ENCODE measurements at places on chromosomes 7 and 10. TPM values are rescaled to one million over a fixed set of nuclear protein-coding genes. Genes with fewer than 3 reads are reported as not detected.

The KEL gene
- polyA plus RNA-seq = 0.15 TPM

The CTAGE6 gene
- 0.13 TPM for polyA plus RNA-seq

The NEUROD6 gene
- polyA plus RNA-seq = not detected

The CYP2W1 gene
- 63.7 TPM for polyA plus RNA-seq

The ATOH7 gene
- polyA plus RNA-seq = 0.71 TPM

The TLX1 gene
- not detected for polyA plus RNA-seq

All from adrenal gland (tissue), 19 donors.